Stimulated activated memory B cell treated with anti-CD40 and anti-IgM and Interleukin-4, amounts not matched to agents 10 μg/mL and 1 μg/mL and 100 μg/mL, for 72 hours (primary cell): ENCODE measurements at places on chromosomes 1 and 21.

DNA sequence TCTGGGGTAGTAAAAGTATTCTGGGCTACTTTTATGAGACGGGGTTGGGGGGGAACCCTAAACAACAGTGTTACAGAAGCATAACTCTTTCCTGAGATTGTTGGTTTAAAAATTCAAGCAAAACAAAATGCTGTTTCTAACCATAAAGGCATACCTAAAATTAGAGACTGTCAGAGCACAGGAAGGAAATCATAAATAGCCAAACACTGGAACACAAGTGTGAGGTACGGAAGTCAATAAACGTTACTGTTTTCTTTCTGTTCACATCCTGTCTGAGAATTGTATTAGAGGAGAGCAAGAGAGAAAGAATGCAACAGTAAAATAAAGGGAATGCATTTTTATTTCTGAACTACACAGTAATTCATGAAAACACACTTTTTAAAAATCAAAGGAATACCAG lies 42.8 kb upstream of the IL12RB2 start:
- no peaks in the 10 kb centered on the region for H3K36me3 ChIP-seq
- H3K4me1 ChIP-seq = peaks cover 6% of the 10 kb centered on the region
- H3K27me3 ChIP-seq = peaks cover 15% of the 10 kb centered on the region
- no peak overlapping the region for H3K4me3 ChIP-seq
- no peak for ATAC-seq
- no peak overlapping the region for H3K27ac ChIP-seq

GRCh38 chr1:234000557-234001041 lies 96.1 kb downstream of the SLC35F3 start:
- no peaks in the 10 kb centered on the region for H3K36me3 ChIP-seq
- H3K4me3 ChIP-seq = no peak overlapping the region
- H3K27ac ChIP-seq = no peak overlapping the region
- H3K27me3 ChIP-seq = peaks cover 9% of the 10 kb centered on the region

- no peaks in the 10 kb centered on the region for H3K4me1 ChIP-seq
- H3K27ac ChIP-seq = no peak overlapping the region
- ATAC-seq = no peak
- H3K36me3 ChIP-seq = no peaks in the 10 kb centered on the region
- H3K4me3 ChIP-seq = no peak overlapping the region
Observed at GRCh38 chr1:88221411-88221810, 462.7 kb upstream of the PKN2 start.

- no peak overlapping the region for H3K27ac ChIP-seq
- no peak overlapping the region for H3K4me3 ChIP-seq
- no peaks in the 10 kb centered on the region for H3K36me3 ChIP-seq
Observed at GRCh38 chr1:209661071-209661470, 8.8 kb upstream of the LAMB3 start.

- H3K4me1 ChIP-seq = peaks cover 13% of the 10 kb centered on the region
- H3K36me3 ChIP-seq = peaks cover 27% of the 10 kb centered on the region
- no peak for ATAC-seq
Observed at GRCh38 chr1:150322310-150322709, 977 bp downstream of the PRPF3 start.

- no peak for ATAC-seq
- H3K4me1 ChIP-seq = no peaks in the 10 kb centered on the region
- H3K27ac ChIP-seq = no peak overlapping the region
- no peaks in the 10 kb centered on the region for H3K36me3 ChIP-seq
Observed at GRCh38 chr1:112358061-112358770, 37.8 kb upstream of the CTTNBP2NL start.

DNA sequence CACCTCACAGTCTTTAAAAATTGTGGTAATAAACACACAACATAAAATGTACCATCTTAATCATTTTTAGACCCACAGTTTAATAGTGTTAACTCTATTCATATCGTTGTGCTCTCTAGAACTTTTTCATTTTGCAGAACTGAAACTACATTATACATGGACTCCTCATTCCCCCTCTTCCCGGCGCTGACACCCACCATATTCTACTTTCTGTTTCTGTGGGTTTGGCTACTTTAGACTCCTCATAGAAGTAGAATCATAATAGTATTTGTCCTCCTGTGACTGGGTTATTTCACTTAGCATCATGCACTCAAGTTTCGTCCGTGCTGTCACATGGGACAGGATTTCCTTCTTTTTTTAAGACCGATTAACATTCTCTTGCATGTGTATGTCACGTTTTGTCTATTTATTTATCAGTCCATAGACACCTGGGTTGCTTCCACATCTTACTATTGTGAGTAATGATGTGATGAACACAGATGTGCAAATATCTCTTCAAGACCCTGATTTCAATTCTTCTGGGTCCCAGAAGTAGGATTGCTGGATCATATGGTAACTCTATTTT lies 62.9 kb upstream of the TMPRSS2 start:
- H3K4me1 ChIP-seq = peaks cover 14% of the 10 kb centered on the region
- ATAC-seq = peak; percentile 87
- H3K36me3 ChIP-seq = no peaks in the 10 kb centered on the region
- peaks cover 34% of the 10 kb centered on the region for H3K27me3 ChIP-seq
- no peak overlapping the region for H3K27ac ChIP-seq

GRCh38 chr1:116711263-116711840 lies 42.9 kb upstream of the CD2 start:
- no peak overlapping the region for H3K4me3 ChIP-seq
- no peak overlapping the region for H3K27ac ChIP-seq
- H3K4me1 ChIP-seq = peaks cover 5% of the 10 kb centered on the region
- peak; percentile 51 for ATAC-seq
- peaks cover 33% of the 10 kb centered on the region for H3K27me3 ChIP-seq

DNA sequence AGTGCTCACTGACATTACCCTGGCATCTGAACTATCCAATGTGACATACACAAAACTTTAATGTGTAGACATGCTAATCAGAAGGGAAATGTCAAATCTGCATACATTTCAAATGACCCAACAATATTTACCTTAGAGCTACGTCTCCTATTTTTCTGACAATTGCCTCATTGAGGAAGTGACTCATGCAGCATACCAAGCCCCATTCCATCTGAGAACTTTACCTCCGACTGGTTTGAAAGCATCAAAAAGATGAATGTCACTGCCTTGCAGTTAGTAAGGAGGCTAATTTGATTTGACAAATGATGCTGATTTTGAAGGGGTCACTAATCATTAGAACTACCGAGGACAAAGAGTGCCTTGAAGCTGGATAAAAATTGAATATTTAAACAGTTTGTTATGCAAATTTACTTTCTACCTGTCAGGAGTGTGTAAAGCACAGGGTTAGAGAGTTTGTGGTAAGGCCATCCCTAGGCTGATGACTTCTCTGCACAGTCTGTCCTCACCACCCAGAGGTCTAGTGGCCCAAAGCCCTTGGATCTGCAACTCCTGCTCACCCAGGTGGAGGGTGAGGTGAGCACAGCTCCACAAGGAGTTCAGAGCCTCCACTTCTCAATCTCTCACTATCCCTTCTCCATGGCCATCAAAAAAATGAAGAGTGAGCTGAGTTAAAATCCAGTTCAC lies 500.3 kb upstream of the C1orf87 start:
- no peak for ATAC-seq
- H3K27me3 ChIP-seq = no peaks in the 10 kb centered on the region
- H3K27ac ChIP-seq = no peak overlapping the region
- no peaks in the 10 kb centered on the region for H3K4me1 ChIP-seq
- no peaks in the 10 kb centered on the region for H3K36me3 ChIP-seq

- no peak for ATAC-seq
- no peaks in the 10 kb centered on the region for H3K4me1 ChIP-seq
- peaks cover 35% of the 10 kb centered on the region for H3K27me3 ChIP-seq
- H3K27ac ChIP-seq = no peak overlapping the region
- H3K36me3 ChIP-seq = no peaks in the 10 kb centered on the region
- H3K4me3 ChIP-seq = no peak overlapping the region
Observed at GRCh38 chr1:33228935-33229487, 27.3 kb upstream of the ZNF362 start.

- no peaks in the 10 kb centered on the region for H3K36me3 ChIP-seq
- no peaks in the 10 kb centered on the region for H3K4me1 ChIP-seq
- H3K27me3 ChIP-seq = peaks cover 38% of the 10 kb centered on the region
- no peak overlapping the region for H3K4me3 ChIP-seq
Observed at GRCh38 chr1:223479718-223480425, 86.7 kb downstream of the CCDC185 start.

GRCh38 chr1:114024049-114024448 lies 44.8 kb downstream of the OLFML3 start:
- H3K27ac ChIP-seq = no peak overlapping the region
- no peaks in the 10 kb centered on the region for H3K36me3 ChIP-seq
- no peak overlapping the region for H3K4me3 ChIP-seq
- no peaks in the 10 kb centered on the region for H3K4me1 ChIP-seq

GRCh38 chr1:40029608-40030007 lies 10.9 kb upstream of the CAP1 start:
- H3K4me3 ChIP-seq = no peak overlapping the region
- peaks cover 5% of the 10 kb centered on the region for H3K36me3 ChIP-seq
- ATAC-seq = no peak
- no peaks in the 10 kb centered on the region for H3K27me3 ChIP-seq
- no peak overlapping the region for H3K27ac ChIP-seq

DNA sequence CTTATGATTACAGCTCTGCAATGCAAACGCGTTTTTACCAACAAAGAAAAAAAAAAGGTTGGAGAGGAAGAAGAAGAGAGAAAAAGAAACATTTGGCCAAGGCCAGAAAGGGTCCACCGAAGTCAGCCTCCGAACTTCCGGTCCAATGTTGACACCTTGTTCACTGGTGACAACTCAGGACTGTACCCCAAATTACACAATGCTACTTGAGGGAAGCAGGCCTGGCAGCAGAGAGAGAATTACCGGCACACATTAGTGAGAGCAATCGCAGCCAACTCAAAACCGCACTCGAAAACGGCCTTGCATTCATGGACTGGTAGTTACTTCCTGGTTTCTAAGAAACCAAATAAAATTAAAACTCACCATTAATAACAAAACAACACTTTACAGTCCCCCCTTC lies 652.5 kb downstream of the KIF26B start:
- peaks cover 60% of the 10 kb centered on the region for H3K4me1 ChIP-seq
- H3K27ac ChIP-seq = peak overlapping the region; percentile 91
- H3K4me3 ChIP-seq = peak overlapping the region; percentile 67
- ATAC-seq = peak; percentile 85
- no peaks in the 10 kb centered on the region for H3K36me3 ChIP-seq

DNA sequence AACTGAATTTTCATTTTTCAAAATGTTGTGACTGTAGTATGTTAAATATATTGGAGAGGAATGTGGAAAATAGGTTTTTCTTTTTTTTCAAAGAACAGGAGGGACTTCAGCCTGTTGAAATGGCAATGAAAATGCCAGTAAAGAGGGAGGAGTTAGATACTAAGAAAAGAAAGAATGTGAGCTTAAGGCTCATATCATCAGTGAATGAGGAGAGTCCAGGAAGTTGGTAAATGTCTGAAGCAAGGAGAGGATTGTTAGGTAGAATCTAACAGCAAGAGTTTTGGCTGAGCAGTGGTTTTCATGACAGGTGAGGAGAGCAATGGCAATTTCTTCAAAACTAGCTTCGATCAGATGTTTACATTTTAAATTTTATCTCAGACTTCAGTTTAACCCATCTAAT lies 43.0 kb downstream of the PLA2G4A start:
- H3K4me1 ChIP-seq = no peaks in the 10 kb centered on the region
- H3K4me3 ChIP-seq = no peak overlapping the region
- no peaks in the 10 kb centered on the region for H3K27me3 ChIP-seq
- no peak overlapping the region for H3K27ac ChIP-seq
- no peaks in the 10 kb centered on the region for H3K36me3 ChIP-seq

GRCh38 chr1:42259059-42259738 lies 75.8 kb downstream of the FOXJ3 start:
- no peaks in the 10 kb centered on the region for H3K27me3 ChIP-seq
- H3K4me1 ChIP-seq = peaks cover 41% of the 10 kb centered on the region
- peak overlapping the region; percentile 30 for H3K27ac ChIP-seq
- no peak for ATAC-seq
- H3K4me3 ChIP-seq = no peak overlapping the region

DNA sequence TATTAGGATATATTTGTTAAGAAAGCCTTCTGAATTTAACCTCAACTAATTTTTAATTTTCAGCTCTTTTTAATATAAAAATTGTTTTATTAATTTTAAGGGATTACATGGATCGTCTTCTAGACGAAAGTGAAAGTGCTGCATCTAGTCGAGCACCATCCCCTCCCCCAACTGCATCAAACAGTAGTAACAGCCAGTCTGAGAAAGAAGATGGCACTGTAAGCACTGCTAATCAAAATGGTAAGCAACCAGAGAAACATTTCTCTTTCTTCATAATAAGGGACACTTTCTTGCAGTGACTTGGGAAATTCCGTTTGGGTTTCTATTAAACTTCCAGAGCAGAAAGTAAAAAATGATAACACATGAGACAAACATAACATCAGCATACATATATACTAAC lies 56.9 kb downstream of the MIER1 start:
- H3K4me1 ChIP-seq = peaks cover 18% of the 10 kb centered on the region
- H3K27me3 ChIP-seq = no peaks in the 10 kb centered on the region
- no peak for ATAC-seq
- H3K36me3 ChIP-seq = peaks cover 33% of the 10 kb centered on the region

- H3K4me3 ChIP-seq = no peak overlapping the region
- no peaks in the 10 kb centered on the region for H3K27me3 ChIP-seq
- no peaks in the 10 kb centered on the region for H3K36me3 ChIP-seq
- no peaks in the 10 kb centered on the region for H3K4me1 ChIP-seq
Observed at GRCh38 chr21:18913914-18914313, 510.3 kb upstream of the TMPRSS15 start.

GRCh38 chr1:41360074-41360785 lies 1.0 kb upstream of the FOXO6 start:
- peaks cover 53% of the 10 kb centered on the region for H3K27me3 ChIP-seq
- no peak for ATAC-seq
- H3K27ac ChIP-seq = no peak overlapping the region
- peak overlapping the region; percentile 42 for H3K4me3 ChIP-seq

DNA sequence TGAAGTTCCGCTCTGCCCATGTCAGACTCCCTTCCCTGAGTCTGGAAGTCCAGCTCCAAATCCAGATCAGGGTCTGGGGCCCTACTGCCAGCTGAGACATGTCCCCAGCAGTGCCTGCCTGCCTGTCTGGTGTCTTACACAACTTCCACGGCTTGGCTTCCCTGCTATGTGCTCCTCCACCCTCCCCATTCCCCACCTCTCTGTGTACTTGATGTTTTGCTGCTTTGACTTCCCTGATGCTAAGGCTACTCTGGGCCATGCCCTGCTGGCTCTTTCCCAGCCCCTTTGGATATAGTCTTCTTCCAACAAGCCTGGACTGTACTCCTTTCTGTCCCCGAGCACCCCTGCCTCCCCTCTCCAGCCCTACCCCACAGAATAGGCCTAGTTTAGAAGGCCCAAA lies 7.3 kb downstream of the GJA5 start:
- H3K27me3 ChIP-seq = no peaks in the 10 kb centered on the region
- peak; percentile 37 for ATAC-seq
- H3K27ac ChIP-seq = no peak overlapping the region
- no peak overlapping the region for H3K4me3 ChIP-seq

DNA sequence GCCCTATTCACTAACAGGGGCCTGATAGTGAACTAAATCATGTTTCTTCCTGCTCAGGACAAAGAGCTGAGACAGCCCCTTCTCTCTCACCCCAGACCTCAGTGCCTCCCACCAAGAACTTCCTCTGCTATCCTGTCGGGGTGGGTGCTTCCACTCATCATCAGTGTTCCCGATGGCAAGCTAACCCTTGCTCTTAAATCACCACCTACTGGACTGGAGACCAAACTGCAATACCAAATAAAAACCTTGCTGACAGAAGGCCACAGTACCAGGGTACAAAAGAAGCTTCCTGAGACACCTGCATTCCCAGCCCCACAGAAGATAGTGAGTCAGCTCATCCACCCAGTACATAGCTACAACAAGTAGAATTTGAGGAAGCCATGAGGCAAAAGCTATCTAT lies 799.5 kb downstream of the LTN1 start:
- H3K4me1 ChIP-seq = no peaks in the 10 kb centered on the region
- H3K36me3 ChIP-seq = no peaks in the 10 kb centered on the region
- H3K27me3 ChIP-seq = no peaks in the 10 kb centered on the region
- no peak overlapping the region for H3K4me3 ChIP-seq

GRCh38 chr1:66339944-66340343 lies 194.0 kb upstream of the SGIP1 start:
- H3K4me1 ChIP-seq = peaks cover 65% of the 10 kb centered on the region
- H3K27ac ChIP-seq = peak overlapping the region; percentile 89
- no peaks in the 10 kb centered on the region for H3K27me3 ChIP-seq
- no peak for ATAC-seq
- peak overlapping the region; percentile 65 for H3K4me3 ChIP-seq
